ENCODE measurements at places on chromosomes 7 and 10. TPM values are rescaled to one million over a fixed set of nuclear protein-coding genes. Genes with fewer than 3 reads are reported as not detected.

DNA sequence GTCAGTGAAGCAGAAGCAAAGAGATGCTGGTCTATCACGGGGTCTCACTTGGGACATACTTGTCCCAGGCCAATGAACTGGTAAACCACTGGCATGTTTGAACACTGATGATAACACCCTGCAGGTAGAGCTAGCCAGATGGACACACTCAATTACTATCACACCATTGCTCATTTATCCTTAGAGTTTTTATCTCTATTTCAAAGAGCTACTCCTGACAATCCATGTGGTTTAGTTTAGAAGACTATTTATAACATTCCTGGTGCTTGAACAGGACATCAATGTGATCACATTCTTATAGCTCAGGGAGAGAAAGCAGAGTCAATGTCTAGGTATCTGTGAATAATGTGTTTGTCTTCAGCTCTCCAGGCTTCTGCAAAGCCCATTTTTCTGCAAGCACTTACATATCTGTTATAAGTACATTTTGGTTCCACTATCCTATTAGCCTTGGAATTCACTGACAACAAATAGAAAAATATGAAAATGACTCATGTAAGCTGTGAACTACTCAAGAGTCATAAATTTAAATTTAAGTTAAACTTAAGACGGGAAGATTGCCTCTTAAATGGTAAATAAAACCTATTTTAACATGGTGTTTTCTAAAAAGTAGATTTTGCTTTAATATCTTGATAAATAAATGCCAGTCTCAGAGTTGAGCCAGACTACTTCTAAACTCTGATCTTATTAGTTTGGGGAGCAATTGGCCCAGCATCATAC lies 106.7 kb upstream of the MBL2 start:
- DNase-seq = no peak

- DNase-seq = no peak
Measured at GRCh38 chr7:148318102-148318811, 272.3 kb upstream of the C7orf33 start.

DNA sequence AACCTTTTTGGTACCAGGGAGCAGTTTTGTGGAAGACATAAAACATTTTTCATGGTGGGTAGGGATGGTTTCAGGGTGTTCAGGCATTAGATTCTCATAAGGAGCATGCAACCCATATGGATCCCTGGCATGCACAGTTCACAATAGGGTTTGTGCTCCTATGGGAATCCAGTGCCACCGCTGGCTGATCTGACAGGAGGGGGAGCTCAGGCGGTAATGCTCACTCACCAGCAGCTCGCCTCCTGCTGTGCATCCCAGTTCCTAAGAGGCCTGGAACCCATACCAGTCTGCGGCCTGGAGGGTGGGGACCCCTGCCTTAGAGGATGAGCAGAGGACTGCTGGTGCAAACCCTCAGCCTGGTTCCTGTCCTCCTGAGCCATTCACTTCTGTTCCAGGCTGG lies 561.7 kb downstream of the SDK1 start:
- DNase-seq = no peak

Gene NACAD
- total RNA-seq = 0.21 TPM

DNA sequence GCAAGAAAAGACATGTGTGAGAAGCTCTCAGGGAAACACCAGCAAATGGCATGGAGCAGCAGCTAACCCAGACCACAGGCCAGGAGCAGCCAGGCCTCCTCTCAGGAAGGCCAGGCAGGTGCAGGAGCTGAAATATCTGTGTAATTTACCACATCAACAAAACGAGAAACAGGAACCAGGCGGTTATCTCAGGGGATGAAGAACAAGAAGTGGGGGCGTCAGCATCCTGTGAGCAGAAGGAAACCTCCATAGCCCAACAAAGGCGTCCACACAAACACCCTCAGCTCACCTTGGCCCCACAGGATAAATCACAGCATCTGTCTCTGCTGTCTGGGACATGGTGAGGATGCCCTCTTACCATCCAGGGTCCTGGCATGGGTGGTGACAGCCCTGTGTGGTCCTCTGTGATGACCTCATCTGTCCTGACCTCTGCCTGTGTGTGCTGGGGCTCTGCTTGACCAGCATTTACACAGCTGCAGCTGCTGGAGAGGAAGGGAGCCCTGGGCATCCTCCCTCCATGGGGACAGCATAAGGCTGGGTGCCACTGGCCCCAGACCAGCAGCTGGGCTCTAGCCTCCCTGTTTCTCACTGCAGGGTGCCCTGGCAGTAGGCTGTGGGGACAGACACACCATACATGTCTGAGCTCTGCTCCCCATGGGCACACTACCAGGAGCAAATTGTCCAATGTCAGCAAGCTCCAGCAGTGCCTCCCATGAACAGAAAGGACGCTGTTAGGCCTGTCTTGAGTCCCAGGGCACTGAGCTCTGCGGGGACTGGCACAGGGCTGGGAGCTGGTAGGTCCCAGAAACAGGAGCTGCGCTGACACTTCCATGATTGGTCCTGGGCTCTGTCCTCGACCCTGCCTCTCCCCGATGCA lies 34.6 kb downstream of the ANXA8 start:
- DNase-seq = no peak

DNA sequence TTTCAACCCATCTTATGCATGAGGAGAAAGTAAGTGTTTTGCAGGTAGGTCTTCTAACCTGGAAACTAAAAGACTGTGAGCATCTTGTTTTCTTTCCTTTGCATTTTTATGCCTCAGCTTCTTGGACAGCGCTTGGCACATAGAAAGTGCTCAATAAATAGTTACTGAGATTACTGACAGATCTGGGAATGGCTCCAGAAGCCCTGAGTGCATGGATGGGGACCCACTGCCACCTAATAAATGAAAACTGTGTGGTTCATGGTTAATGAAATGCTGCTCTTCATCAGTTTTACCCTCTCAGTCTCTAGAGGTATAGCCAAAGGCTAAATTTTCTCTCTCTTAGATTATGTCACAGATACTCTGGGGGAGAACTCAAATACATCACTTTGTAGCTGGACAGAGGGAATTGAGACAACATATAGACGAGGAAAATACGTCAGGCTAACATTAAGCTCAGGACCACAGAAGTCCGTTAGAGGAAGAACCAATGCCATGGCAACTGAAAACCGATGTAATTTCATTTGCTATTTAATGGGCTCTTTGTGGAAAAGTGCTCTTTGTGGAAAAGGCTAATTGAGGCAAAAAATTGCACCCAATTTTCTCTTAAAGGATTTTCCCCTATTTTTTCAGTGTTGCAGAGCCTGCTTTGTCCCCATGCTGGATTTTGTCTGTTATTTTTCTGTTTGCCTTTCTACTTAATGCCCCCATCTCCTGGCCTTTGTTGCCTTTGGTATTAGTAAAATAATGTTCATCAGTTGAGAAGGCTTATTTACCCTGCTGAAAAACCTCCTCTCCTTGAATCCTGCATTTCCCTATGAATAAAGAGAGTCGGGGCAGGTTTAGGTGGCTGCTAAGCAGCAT lies 17.8 kb downstream of the ASB4 start:
- DNase-seq = no peak

GRCh38 chr7:22997871-22998518 lies 15.9 kb downstream of the HYCC1 start:
- DNase-seq = no peak

GRCh38 chr7:119545118-119545517 lies 727.9 kb upstream of the KCND2 start:
- DNase-seq = no peak

Gene COL17A1
- not detected for total RNA-seq

DNA sequence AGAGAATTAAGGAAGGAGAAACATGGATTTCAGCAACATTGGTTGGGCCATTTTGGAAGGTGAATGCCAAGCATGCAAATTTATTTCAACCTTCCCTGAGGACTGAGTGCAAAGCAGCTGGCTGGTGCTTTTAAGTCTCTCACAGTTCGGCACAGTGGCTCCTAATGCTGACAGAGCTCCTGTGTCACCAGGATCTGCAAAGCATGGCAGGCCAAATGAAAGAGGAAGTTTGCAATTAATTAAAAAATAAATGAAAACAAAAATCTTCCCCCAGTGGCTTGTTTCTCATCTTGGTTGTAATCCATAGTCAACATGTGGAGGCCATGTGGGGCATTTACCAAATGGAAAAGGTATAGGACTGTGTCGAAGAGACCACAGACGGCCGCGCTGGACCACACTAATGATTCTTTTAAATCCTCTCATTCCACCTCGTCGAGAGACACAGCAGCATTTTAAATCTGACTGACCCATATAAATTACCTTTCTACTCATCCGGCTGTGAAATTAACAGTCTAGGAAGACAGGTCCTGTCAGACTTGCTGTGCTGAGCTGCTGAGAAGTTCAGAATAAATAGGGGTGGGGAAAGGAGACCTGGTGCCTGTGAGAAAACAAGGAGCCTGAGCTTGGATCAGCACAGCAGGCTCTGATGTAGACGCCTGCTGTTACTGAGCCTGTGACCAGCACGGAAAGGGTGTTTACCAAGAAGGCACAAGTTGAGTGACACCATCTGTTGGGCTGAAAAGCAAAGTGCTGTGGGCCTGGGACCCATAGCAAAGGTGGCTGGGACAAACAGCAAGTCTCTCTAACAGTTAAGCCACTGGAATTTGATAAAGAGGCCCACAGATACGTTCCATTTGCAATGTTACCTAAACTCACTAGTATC lies 136.0 kb upstream of the COL1A2 start:
- no peak for DNase-seq

DNA sequence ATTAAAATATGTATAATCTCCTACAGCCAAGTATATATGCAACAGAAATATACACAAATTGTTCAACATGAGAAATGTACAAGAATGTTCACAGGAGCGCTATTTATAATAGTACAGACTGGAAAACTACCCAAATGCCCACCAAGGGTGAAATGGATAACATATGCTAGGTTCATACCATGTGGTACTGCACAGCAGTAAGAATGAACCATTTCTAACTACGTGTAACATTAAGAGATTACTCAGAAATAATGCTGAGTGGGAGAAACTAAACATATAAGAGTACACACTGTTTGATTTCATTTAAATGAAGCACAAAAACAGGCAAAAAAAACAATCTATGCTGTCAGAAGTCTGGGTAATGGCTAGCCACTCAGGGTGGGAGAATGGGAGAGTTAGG lies 45.8 kb downstream of the RNLS start:
- no peak for DNase-seq

Gene IGFBP3
- 1.9 TPM for total RNA-seq

DNA sequence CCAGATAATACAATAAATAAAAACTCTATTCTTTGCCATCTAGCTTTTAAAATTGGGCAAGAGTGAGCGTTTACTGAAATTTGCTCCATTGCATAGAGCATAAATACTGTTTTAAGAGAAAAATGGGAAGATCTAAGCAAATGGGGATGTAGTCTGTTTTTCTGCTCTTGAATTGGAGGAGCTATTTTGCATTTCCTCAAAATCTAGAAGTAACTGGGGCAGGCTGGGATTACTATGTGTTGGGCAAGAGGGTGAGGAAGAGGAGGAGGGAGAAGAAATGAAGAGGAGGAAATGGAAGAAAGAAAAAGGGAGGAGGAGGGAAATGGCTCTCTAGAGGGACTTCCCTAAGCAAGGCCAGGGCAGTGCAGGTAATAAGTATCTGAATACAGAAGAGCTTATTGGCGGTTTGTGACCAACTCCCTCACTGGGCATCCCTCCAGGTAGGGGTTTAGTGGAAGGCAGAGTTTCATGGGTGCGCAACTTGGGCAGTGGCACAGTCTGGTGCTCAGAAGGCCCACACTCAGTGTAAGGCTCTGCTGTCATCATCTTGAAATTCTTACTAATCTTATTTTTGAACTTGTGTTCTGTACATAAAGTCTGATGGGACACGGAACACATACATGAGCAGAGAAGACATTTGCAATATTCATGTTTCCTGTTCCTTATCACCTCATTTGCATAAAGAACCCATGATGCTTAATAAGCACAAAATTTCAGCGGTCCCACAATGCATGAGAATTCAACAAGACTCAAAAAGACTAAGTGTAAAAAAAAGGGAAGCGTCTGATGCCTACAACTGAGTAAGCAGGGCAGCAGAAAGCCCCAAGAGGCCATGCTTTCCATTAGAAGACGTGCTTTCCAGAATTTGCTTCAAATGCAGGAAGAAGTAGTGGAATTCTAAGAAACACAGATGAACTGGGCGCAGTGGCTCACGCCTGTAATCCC lies 116.9 kb downstream of the EVX1 start:
- no peak for DNase-seq

DNA sequence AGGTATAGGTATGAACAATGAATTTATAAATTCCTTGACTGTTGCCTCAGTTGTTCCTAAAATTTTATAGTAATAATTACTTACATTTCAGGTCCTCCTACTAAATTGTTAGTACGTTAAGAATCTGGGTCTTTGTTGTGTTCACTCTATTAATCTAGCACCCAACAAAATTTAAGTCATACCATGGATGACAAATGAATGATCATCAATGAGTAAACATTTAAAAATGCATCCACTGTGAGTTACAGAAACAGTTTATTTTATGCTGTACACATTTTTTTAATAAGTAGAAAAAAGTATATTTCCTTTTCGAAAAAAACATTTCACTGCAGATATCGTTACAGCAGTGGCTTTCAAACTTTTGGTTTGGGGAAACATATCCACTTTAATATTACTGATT lies 265.2 kb downstream of the PCLO start:
- DNase-seq = no peak

DNA sequence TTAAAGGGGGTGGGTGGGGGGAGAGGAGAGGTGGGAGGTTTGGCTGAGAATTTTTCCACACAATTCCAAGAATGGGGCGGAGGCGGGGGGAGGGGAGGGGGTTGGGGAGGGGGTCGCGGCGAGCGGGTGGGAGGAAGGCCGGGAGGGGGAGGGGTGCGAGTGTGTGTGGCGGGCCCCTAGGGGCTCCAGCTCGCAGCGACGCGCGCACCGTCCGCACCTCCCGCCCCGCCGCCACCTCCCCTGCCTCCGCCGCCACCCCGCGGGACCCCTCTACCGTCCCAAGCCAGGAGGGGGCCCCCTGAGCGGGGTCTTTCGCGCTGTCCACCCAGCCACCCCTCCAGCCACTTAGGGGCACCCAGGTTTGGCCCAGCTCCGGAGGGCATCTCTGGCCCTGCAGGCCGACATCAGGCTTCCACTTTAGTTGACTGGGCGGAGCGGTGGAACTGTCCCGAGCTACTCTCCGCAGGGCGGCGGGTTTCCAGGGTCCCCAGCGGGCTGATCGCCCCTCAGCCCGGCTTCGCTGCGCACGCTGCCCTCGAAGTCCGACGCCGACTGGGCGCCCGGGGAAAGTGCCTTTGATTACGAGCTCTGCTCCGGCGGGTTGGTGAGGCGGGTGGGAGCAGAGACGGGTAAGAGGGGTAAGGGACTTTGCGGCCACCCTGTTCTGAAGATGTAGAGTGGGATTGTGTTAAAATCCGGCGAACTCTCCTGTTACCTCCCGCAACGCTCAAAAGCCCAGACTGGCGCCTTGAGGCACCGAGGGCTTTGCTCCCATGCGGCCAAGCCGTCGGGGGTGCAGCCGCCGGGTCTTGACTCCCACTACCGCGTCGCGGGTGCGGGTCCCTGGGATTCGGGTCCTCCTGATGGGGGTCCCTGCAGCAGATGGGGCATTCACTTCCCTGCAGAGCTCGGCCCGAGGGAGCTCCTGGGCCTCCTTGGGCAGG lies 1.8 kb upstream of the VAX1 start:
- no peak for DNase-seq

- no peak for DNase-seq
Measured at GRCh38 chr7:113968713-113969112, 49.9 kb upstream of the PPP1R3A start.

Gene SUFU
- total RNA-seq = 8.2 TPM

Gene CFAP58
- 0.31 TPM for total RNA-seq

DNA sequence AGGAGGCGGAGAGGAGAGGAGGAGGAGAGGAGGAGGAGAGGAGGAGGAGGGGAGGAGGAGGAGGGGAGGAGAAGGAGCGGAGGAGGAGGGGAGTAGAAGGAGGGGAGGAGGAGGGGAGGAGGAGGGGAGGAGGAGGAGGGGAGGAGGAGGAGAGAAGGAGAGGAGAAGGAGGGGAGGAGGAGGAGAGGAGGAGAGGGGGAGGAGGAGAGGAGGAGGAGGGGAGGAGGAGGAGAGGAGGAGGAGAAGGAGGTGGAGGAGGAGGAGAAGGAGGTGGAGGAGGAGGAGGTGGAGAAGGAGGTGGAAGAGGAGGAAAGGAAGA lies 15.5 kb upstream of the CRCP start:
- DNase-seq = no peak
